ENCODE measurements at places on chromosomes 11 and 22.

DNA sequence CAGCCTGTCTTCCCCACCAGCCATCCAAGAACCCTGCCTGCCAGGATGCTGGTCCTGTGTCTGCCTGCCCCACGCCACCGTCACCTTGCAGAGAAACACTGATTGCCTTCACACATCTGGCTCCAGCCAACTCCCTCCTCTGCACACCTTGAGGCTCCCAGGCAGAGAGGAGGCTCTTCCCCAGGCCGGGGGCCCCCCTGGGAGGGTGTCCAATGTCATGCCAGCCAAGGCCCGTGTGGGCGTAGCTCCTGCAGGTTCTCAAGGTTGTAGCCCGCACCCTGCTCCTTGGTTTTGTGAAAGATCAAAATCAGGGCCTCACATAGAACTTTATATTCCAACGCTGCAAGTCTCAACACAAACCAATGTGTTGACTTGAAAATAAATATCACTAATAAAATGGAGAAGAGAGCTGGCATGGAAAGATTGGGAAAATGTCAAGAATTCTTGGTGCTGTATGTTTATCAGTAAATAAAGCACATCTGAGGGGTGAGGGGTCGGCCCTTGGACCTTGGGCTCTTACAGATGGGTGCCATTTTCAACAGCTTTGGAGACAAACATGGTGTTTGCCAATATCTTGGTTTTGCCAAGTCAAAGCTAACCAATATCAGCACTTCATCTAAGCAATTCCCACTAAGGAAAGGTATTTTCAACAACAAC lies 6.7 kb upstream of the PPARA start:
- DNase-seq = no peak

- DNase-seq = no peak
These were observed 200.4 kb downstream of the MN1 start for GRCh38 chr22:27601195-27601594.

DNA sequence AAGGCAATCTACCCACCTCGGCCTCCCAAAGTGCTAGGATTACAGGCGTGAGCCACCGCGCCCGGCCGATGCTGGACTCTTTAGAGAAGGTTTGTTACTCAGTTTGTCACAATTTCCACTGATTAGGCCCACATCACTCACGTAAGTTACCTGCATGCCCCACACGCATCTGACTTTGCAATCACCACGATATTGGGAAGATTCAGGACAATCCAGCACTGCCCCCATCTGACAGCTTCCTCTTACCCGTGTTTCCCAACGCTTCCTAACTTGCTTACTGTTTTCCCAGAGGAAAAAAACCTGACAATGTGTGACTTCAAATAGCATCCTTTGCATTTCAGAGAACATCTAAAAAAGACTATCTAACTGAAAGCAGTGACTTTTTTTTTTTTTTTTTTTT lies 21.8 kb upstream of the EIF3M start:
- DNase-seq = no peak

DNA sequence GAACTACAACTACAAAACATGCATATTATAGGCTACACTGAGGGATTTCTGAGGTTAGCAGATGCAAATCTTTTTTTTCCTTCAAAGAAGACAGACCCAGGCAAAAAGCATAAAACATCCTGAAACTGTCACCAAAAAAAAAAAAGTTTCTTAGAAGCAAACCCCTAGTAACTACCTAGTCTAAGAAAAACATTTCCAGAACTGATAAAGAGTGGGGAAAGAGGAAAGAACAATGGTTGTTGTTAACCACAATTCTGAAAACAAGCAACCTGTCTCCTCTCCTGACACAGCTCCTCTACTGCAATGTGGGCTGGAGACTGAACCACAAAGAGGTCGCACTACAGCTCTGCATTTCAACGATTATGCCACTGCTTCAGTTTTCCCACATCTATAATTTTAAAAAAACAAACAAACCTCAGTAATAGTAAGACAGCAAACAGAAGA lies 15.0 kb downstream of the DENND5A start:
- DNase-seq = no peak

- no peak for DNase-seq
These were observed 1185.4 kb downstream of the LRRC4C start for GRCh38 chr11:40274017-40274416.
